Eye (tissue), 1 donor: ENCODE measurements at places on chromosomes 2 and 18.

- no peak for DNase-seq
These were observed 4.2 kb upstream of the SFXN5 start for GRCh38 chr2:73075477-73076373.

DNA sequence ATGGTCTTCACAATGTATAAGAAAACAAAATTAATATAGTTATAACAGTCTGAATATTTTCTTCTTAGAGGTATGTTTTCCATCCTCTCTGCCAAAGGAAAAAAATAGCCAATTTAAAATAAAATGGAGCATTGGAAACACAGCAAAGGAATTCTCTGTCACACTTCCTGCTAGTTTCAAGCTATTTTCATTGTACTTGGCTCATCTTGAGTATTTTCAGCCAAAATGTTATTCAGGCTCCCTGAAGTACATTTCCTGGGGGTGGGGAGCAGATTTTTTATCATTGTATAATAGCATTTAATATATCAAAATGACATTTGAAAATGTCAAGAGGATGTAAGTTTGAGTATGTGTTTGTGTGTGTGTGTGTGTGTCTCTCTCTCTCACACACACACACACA, 463.6 kb upstream of the REG3G start:
- DNase-seq: peak; percentile 39

DNA sequence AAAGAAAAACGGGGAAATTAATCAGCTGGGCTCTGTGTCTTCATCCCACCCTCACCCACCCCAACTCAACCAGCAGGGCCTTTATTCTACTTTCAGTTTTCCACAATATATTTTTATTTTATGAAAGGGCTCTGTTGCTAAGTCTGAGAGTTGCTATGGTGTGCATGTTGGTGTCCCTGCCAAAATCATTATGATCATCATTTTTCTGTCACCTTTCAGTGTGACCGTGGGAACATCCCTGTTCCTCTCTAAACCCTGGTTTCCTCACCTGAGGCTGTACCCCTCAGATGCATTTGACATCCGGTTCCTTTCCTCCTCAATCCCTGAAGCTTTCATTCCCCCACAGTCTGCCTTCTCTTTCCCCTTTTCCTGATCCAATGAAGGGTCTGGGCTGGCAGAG, 180.5 kb downstream of the ZFP36L2 start:
- no peak for DNase-seq

GRCh38 chr2:209624192-209624938, 147.3 kb upstream of the UNC80 start:
- peak; percentile 23 for DNase-seq

- no peak for DNase-seq
These were observed 958.7 kb downstream of the BCL11A start for GRCh38 chr2:59594671-59595222.

GRCh38 chr2:181741756-181742155, 61.4 kb upstream of the NEUROD1 start:
- no peak for DNase-seq

DNA sequence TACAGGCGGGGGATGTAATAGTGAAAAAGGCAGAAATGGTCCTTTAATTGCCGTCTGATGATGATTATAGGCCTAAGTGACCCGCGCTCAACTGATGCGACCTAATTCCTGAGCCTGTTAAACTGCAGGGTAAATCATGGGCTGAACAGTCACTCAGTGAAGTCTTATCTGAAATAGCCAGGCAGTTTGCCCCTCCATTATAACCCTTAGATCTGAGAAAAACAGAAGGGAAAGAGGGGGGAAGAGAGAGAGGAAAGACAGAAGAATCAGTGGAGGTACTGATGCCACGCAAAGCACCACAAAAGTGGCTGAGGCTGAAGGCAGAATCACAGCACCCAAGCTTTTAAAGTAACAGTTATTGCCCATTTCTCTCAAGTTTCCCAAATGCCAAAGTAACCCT, 73.1 kb upstream of the DNMT3A start:
- no peak for DNase-seq

GRCh38 chr2:101861382-101861781, 130.4 kb upstream of the IL1R2 start:
- no peak for DNase-seq

GRCh38 chr2:42077343-42077742, 29.5 kb downstream of the PKDCC start:
- DNase-seq: no peak

- no peak for DNase-seq
These were observed 26.6 kb upstream of the CATIP start for GRCh38 chr2:218329826-218330593.

- DNase-seq: no peak
These were observed 632.3 kb downstream of the LRP1B start for GRCh38 chr2:141498561-141498960.

- no peak for DNase-seq
These were observed 38.2 kb upstream of the PPM1B start for GRCh38 chr2:44130441-44130840.
